ENCODE measurements at places on chromosomes 7 and 10. TPM values are rescaled to one million over a fixed set of nuclear protein-coding genes. Genes with fewer than 3 reads are reported as not detected.
A peak's percentile ranks its signal among the peaks of the same experiment; 100 is the strongest.

CFTR gene
- total RNA-seq = 12.8 TPM

HOXA11 gene
- total RNA-seq = 5.2 TPM

SEC31B gene
- total RNA-seq = 10.6 TPM

DNA sequence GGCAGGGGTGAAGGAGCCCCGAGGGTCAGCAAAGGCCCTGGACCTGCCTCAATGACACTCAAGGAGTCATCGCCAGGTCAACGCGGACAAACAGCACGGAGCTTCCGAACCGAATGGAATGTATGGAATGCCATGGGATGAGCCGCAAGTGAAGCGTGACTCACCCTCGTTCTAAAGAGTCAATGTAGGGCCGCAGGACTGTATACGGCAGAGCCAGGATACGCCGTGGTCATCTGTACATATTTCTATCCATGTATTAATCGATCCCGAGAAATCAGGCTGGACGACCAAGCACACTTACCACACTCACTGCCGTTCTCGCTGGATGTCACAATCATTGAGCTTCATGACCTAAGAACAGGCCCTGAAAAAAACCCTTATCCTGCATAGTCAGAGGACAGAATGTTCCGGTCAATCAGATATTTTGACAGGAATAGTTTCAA is 4.3 kb downstream of the SNX8 start:
- DNase-seq = peak; percentile 74

PPP1R17 gene
- not detected for total RNA-seq

GRCh38 chr7:133688483-133689239 is 435.8 kb downstream of the EXOC4 start:
- peak; percentile 49 for DNase-seq

DNA sequence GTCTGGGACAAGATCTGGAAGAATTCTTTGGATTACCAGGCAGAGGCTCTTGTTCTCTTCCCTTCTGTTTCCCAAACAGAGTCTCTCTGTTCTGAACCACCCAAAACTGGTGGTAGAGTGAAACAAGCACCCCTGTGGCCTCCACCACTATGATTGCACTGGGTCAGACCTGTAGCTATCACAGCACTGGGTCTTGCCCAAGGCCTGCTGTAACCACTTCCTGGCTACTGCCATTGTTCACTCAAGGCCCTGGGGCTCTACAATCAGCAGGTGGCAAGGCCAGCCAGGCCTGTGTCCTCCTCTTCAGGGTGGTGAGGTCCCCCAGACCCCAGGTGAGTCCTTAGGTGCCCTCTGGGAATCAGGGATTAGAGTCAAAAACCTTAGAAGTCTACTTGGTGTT is 4.1 kb upstream of the LRRC17 start:
- DNase-seq = no peak

GNGT1 gene
- total RNA-seq = 0.35 TPM

GRCh38 chr10:101564490-101564991 is 23.5 kb downstream of the POLL start:
- DNase-seq = no peak

DNA sequence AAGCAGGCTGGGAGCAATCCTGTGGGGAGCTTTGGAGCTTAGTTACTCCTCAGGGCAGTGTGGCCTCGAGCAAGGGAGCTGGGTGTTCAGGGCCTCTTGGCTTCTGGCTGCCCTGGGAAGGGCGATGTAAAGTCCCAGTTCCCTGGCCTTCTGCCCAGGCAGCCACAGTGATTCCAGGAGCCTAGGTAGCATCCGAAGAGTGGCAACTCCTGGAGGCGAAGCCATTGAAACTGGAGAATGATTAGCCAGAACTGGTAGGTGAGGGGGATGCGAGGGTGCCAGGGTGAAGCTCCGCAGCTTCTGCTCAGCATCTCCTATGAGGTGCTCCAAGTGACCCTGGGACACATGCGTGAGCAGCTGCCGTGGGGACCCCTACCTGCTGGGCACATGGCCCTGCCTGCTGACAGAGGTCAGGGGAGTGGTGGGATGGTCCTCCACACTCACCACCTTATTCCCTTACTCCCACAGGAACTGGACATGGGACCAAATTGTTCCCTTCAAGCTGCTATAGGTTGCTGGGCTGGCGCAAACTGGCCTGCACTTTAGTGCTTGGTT is 7.8 kb upstream of the GDF2 start:
- no peak for DNase-seq

DNA sequence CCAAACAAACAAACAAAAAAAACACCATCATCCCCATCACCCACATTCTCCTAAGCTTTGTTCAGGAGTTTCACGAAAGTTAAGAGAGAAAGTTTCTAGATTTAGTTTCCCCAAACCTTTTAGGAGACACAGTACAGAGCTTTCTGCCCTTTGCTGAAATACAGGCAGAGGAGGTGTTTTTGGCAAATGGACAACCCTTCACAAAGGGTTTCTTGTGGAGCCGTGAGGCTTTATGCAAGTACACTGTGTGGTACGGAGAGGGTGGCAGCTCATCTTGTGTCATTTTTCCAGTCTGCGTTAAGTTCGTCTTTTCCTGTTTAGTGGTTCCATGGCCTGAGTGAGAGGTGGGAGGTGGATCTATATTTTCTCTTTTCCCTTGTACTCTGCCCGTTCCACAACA is 215.5 kb upstream of the PRKCQ start:
- DNase-seq = no peak

DNA sequence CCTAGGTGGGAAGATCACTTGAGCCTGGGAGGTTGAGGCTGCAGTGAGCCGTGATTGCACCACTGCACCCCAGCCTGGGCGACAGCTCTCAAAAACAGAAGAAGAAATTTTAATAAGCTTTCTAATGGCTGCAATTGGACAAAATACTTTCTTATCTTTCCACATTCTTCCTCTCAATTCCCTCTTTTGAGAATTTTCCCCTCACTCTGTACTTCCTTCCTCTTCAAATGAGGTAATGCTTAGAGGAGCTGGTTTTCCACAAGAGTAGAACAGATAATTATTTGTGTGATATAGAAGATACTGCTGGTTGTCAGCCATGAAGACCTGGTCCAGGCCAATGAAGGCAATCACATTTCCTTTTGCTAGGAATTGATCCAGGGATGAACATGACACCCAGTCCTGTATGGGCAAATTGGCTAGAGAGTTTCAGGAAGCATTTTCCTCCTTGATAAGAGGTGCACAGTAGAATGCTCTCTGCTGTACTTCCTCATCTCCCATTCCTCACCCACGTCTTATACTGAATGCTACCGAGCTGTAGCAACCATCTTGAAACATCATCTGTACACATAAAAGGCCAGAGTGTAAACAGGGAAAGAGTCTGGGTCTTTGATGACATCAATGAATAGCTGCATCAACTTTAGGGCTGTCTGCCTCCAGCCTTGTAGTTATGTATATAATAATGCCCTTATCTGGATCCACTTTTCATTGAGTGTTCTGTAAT is 103.9 kb downstream of the CDK6 start:
- DNase-seq = no peak

DNA sequence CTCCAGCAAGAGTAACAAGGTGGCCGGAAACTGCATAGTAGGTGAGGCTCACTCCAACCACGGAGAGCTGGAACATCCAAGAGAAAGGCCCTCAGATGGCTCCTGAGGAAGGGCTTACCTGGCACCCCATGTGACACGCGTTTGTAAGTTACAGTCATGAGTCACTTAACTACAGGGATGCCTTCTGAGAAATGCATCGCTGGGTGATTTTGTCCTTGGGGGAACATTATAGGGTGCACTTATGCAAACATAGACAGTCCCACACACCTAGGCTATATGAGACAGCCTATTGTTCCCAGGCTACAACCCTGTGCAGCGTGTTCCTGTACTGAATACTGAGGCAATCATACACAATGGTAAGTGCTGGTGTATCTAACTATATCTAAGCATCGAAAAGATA is 139.9 kb downstream of the PKD1L1 start:
- DNase-seq = no peak

CDH23 gene
- total RNA-seq = 6.4 TPM

Data from kidney (tissue), 22 donors.